Stimulated activated CD8-positive, alpha-beta memory T cell treated with anti-CD3 and anti-CD28 coated beads, Interleukin-7, amount 100 ng/mL, for 48 hours (primary cell): ENCODE measurements at places on chromosomes 12 and 14.

GRCh38 chr12:23585782-23586163, 363.7 kb downstream of the SOX5 start:
- DNase-seq: no peak

DNA sequence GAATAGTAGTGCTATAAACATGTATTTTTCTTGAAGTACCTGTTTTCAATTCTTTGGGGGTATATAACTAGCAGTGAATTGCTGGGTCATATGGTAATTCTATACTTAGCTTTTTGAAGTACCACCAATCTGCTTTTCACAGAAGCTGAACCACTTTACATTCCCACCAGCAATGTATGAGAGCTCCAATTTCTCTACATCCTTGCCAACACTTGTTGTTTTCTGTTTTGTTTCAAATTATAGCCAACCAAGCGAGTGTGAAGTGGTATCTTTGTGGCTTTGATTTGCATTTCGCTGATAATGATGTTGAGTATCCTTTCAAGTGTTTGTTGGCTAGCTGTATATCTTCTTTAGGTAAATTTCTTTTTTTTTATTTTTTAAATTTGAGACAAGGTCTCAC, 95.7 kb downstream of the PAPLN start:
- DNase-seq: no peak

DNA sequence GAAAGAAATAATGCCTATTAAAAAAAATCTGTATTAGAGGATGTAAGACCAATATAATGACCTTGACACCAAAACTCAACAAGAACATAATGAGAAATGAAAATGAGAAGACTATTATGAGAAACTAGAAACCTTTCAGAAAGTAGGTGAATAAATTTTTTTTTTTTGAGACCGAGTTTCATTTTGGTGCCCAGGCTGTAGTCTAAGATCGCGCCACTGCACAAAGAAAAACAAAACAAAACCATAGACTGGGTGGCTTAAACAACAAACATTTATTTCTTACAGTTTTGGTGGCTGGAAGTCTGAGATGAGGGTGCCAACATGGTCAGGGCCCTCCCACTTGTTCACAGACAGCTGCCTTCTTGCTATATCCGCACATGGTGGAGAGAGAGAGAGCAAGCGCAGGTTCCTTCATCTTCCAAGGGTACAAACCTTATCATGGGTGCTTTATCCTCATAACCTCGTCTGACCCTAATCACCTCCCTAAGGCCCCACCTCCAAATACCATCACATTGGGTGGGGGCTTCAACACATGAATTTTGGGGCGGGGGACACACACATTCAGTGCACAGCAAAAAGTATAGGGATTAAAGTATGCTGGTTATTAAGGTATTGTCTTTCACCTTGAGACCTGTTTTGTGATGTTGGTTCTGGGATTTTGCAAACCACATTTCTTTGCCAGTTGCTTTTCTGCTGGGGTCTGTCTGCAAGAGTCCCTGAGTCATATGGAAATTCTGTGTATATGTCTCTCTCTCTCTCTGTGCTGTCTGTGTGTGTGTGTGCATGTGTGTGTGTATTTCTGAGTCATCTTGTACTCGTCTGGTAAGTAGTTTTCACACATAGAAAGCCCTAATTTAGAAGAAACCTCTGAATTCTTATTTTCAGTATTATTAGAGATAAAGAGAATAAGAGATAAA, 26.2 kb downstream of the ZCRB1 start:
- DNase-seq: peak; percentile 57

DNA sequence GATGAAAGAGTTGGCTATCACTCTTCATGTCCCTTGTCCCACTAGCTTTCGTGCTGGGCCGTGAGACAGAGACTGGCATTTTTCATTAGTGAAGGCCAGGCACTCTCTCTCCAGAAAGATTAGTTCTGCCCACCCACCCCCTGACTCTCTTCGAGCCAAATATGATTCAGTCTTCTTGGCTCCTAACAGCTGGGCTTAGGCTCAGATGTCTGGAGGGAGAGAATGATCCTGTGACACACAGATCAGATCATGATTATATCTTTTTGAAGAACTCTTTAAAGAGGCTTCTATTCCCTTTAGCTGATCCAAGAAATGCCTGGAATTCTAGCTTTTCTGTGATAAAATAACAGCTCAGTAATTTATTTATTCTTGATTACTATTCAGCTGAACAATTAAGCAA, 5.2 kb upstream of the GNG2 start:
- no peak for DNase-seq

GRCh38 chr14:34344318-34344717, 117.7 kb downstream of the SPTSSA start:
- DNase-seq: no peak

DNA sequence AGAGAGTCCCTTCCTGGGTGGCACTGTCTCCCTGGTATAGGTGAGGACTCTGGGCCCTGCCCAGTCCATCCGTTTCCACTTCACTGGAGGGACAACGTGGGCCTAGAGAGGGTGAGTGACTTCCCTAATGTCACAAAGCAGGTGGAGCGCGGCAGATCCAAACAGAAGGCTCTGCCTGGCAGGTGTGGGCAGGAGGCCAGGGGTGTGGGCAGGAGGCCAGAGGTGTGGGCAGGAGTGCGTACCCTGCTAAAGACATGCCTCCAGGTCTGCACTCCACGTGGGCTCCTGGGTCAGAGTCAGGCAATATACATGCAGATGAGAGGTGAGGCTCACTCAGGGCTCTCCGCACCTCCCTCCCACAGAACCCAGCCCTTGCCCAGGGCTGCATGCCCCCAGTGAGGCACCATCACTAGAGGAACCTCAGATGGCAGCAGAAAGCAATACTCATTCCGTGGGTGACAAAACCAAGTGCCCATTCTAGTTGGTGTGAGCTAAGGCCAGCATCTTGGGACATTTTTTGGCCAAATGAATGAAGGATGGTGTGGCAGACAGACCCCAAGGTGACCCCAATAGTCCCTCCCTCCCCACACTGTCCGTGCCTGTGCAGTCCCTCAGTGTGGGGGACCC, 271.6 kb upstream of the RTL1 start:
- no peak for DNase-seq

DNA sequence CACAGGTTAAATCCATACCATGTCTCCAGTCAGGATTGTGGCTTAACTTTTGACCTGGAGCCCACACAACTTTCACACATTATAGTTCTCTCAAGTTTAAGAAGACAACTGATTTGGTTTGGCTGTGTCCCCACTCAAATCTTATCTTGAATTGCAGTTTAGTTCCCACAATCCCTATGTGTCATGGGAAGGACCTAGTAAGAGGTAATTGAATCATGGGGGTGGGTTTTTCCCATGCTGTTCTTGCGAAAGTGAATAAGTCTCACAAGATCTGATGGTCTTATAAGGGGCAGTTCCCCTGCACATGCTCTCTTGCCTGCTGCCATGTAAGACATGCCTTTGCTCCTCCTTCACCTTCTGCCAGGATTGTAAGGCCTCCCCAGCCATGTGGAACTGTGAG, 38.2 kb upstream of the PARP11 start:
- no peak for DNase-seq

GRCh38 chr14:61417883-61418455, 96.6 kb downstream of the PRKCH start:
- DNase-seq: no peak

GRCh38 chr12:84822525-84822924, 90.1 kb downstream of the SLC6A15 start:
- no peak for DNase-seq

- no peak for DNase-seq
Measured at GRCh38 chr12:132873724-132874123, 13.7 kb downstream of the CHFR start.

DNA sequence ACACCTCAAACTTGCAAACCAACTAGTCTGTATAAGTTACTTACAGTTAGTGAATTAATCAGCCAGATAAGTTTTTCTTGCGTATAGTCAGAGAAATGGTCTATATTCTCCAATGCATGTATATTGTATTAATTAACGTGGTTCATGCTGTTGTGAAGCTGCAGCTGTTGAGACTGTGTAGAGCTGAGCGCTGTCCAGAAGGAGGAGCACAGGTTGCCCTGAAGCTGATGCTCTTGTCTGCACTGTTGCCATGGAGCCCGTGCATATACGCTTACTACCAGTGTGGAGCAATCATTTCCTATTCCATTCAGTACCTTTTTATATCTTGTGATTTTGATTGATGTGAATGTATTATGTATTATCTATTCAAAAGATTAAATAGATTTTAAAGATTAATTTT, 74.3 kb upstream of the ARID2 start:
- DNase-seq: peak; percentile 4
